Regular cardiac myocyte (primary cell): ENCODE measurements at places on chromosomes 6 and 20. TPM values are rescaled to one million over a fixed set of nuclear protein-coding genes. Genes with fewer than 3 reads are reported as not detected.

Gene TFAP2C
- not detected in 2 replicates for total RNA-seq

Gene RAET1G
- 0.77 TPM in 1 of 2 replicates, not detected in the other for total RNA-seq

Gene GPX6
- not detected in 2 replicates for total RNA-seq

Gene OR2H1
- not detected in 2 replicates for total RNA-seq

Gene SLC26A8
- total RNA-seq = not detected in 2 replicates

Gene MYL9
- total RNA-seq = 19.7 and 29.1 TPM in 2 replicates

Gene PREX1
- total RNA-seq = 14.9 and 39.7 TPM in 2 replicates

Gene DLL1
- total RNA-seq = 0.38 and 1.7 TPM in 2 replicates

Gene SPATS1
- total RNA-seq = not detected in 2 replicates

Gene HCK
- not detected in 2 replicates for total RNA-seq

Gene RIPPLY2
- not detected in 2 replicates for total RNA-seq

Gene CDSN
- under 0.01 TPM in 1 of 2 replicates, not detected in the other for total RNA-seq

Gene C2
- total RNA-seq = 0.38 and 6.8 TPM in 2 replicates

Gene TRIM10
- total RNA-seq = under 0.01 TPM in 1 of 2 replicates, not detected in the other

Gene CYP24A1
- 0.96 and 1.7 TPM in 2 replicates for total RNA-seq

Gene BPIFB4
- not detected in 2 replicates for total RNA-seq

Gene VSTM2L
- 2.5 and 3.7 TPM in 2 replicates for total RNA-seq

Gene TUBB2A
- total RNA-seq = 50.2 and 106 TPM in 2 replicates

Gene PLCB4
- 7.1 and 7.3 TPM in 2 replicates for total RNA-seq

Gene TNNC2
- 0.56 TPM in 1 of 2 replicates, not detected in the other for total RNA-seq

Gene SLC17A2
- total RNA-seq = not detected in 2 replicates

Gene C6orf15
- total RNA-seq = not detected in 2 replicates

Gene ADTRP
- 1.1 and 1.5 TPM in 2 replicates for total RNA-seq
